AG10803 (cell line): ENCODE measurements at places on chromosomes 2 and 18.
A peak's percentile ranks its signal among the peaks of the same experiment; 100 is the strongest.

DNA sequence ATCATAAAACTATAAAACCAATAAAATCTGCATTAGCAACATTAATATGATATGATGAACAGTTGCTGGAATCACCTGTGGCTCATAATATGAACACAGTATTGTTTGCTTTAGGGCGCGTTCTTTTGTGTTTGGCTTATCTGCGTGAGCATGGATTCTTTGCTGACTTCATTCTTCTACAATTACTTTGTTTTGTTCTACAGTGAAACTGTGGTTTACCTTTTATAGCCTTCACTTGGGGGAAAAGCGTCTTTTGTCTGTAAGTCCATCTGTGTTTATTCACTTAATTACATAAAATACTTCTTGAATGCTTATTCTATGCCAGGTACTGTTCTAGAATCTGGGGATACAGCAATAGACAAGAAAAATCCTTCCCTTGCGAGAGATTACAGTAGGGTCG, 74.0 kb upstream of the SEC11C start:
- no peak for DNase-seq

DNA sequence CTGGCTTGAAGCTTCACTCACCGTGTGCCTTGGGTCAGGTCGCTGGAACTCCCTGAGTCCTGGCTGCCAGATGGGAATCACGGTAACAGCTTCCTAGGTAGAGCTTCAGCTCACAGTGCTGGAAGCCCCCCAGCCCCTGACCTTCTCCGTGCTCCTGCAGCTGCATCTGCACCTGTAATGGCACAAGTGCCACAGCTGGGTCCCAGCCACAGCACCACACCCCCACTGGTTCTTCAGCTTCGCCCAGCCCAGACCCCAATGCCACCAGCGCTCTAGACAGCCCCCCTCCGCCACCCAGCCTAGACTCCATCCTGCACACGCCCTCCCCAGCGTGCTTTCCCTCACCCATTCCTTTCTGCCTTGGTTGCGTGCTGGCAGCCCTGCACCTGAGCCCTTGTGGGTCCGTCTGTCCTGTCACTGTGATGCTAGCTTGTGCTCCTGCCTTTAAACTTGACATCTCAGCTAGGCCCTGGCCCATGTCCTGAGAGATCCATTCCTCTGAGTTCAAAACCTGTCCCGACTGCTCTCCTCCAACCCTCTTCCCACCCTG, 7.6 kb upstream of the ESPNL start:
- DNase-seq, result no peak

GRCh38 chr18:28961669-28962228, 784.8 kb upstream of the CDH2 start:
- DNase-seq, result peak; percentile 11

DNA sequence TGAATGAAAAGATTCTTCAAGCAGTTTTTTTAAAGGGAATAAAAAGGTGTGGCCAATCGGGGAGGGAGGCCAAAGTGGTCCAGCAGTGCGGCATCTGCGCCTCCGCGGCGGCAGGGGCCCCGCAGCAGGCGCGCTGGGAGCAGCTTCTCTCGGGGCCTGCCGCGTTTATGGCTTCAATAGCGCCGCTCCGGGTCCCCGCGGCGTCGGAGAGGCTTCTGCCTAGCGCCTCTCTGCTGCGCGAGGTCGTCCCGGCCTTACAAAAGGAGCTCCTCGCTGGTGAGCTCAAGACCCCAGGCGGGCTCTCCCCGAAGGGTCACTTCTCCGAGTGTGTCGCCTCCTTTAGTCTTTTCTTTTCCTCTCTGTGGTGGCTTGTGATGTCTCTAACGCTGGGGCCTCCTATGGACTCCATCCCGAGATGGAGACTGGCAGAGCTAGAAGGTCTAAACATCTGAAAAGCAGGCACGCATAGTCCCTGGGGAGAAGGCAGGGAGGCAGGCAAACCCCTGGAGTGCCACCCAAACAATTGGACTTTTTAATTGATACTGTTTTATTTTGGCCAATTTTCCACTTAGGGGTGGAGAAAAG, 67.1 kb downstream of the SUMO1 start:
- no peak for DNase-seq

- no peak for DNase-seq
Measured at GRCh38 chr2:165371356-165371755, 98.1 kb upstream of the CSRNP3 start.

- no peak for DNase-seq
Measured at GRCh38 chr2:179909845-179910734, 48.7 kb upstream of the ZNF385B start.

DNA sequence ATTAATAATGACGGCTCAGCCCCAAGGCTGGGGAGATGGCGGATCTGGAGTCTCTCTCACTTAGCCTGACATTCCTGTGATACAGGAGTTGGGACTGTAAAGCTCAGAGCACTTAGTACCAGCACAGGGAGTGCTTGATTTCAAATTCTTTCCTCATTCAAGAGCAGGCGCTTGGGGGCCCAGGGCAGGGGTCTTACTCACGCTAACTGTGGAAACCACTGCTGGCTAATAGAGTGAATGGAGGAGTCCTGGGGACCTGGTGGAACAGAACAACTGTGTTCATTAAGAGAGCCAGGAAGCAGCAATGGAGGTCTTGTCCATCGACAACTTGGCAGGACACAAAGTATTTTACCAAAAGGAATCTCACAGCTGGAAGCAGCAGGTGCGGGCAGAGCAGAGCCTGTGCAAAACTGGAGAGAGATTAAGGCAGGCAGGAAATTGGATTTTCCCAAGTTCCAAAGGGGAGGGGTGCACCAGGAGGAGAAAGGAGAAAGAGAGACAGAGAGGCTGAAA, 358.9 kb downstream of the TNS1 start:
- DNase-seq, result no peak

- DNase-seq, result peak; percentile 15
Measured at GRCh38 chr2:52117299-52117698, 1085.4 kb upstream of the NRXN1 start.

GRCh38 chr2:86048888-86049287, 56.8 kb downstream of the POLR1A start:
- no peak for DNase-seq

DNA sequence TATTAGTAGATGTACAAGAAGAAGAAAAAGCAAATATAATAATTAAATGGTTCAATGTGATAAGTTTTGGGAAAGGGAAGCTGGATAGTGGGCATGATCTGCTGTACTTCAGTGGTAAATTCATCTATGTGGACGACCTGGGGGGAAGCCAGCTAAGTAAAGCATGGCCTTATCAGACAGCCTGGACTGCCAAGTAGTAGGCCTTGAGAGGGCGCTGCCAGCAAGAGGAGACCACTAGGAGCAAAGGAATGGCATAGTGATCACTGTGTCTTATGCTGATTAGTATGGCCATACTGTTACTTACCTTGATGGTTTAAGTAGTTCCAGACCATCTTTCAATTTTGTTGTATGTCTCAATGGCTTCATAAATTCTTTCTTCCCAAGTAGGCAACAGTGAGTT, 287.6 kb downstream of the SETBP1 start:
- DNase-seq, result no peak

GRCh38 chr18:77896586-77897252, 647.1 kb downstream of the GALR1 start:
- no peak for DNase-seq

DNA sequence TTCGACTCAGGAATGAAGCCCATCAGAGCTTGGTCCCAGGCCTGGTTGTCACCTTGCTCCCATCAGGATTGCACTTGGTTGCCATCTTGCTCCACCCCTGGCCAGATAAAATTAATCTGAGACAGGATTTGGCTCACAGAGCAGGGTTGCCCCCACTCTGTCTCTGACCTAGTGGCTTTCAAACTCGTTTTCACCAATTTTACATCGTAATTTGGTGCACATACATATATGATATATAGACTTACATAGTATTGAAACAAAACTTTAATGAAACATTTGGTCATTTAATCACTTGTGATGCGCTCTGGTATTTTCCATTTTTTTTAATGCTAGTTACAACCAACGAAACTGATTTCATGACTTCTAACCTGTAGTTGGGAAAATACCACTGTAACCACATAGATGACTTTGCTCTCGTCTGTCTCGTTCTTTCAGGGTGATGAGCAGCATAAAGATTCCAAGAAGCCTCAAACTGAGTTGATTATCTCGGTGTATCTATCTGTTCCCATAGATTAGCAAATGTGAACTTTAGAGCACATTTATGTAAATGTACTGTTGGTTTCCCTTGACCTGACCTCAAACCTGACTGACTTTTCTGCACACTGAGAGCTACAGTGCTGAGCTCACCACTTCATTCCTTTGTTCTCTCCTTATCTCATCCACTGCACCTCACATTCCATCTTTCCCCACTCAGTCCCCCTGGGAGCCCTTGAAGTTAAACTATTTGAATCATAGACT, 30.5 kb upstream of the PLB1 start:
- DNase-seq, result peak; percentile 75

- DNase-seq, result no peak
Measured at GRCh38 chr2:43593254-43593653, 2.6 kb downstream of the THADA start.

- no peak for DNase-seq
Measured at GRCh38 chr2:218883491-218884490, 3.1 kb downstream of the WNT10A start.

DNA sequence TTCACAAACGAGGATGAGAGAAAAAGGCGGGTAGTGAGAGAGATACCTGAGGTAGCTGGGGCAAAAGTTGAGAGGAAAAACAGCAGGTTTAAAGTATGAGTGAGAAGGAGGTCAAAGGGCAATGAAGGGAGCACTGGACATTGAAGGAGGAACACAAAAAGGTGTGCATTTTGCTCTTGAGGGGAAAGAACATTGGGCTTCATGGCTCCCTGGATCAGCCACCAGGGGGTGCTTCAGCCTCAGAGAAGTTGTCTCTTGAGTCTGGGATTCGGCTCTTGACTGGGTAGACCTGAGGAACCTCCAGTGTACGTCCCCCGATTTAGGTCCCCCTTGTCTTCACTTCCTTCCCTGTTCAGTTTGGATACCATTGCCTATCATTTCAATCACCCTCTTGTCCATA, 128.5 kb downstream of the RAPGEF4 start:
- no peak for DNase-seq

DNA sequence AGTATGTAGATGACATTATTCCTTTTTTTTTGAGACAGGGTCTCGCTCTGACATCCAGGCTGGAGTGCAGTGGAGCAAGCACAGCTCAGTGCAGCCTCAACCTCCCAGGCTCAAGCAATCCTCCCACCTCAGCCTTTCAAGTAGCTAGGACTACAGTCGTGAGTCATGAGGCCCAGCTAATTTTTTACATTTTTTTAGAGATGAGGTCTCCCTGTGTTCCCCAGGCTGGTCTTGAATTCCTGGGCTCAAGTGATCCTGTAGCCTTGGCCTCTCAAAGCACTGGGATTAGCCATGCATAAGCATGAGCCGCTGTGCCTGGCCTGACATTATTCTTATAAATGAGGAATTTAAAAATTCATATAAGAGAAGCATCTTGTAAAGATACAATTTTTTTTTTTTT, 86.9 kb downstream of the FAM117B start:
- DNase-seq, result peak; percentile 29

GRCh38 chr2:12931186-12931844, 214.6 kb downstream of the TRIB2 start:
- peak; percentile 62 for DNase-seq

GRCh38 chr2:204871231-204871953, 326.1 kb downstream of the PARD3B start:
- peak; percentile 69 for DNase-seq

DNA sequence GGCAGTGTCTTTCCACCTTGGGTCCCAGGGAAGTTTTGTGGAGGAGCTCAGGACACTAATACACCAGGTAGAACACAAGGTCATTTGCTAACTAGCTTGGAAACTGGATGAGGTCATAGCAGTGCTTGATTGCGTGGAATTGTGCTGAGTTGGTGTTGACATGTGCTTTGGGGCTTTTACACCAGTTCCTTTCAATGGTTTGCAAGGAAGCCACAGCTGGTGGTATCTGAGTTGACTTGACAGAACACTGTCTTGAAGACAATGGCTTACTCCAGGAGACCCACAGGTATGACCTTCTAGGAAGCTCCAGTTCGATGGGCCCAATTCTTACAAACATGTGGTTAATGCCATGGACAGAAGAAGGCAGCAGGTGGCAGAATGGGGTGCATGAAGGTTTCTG, 5.9 kb downstream of the CTLA4 start:
- DNase-seq, result no peak

DNA sequence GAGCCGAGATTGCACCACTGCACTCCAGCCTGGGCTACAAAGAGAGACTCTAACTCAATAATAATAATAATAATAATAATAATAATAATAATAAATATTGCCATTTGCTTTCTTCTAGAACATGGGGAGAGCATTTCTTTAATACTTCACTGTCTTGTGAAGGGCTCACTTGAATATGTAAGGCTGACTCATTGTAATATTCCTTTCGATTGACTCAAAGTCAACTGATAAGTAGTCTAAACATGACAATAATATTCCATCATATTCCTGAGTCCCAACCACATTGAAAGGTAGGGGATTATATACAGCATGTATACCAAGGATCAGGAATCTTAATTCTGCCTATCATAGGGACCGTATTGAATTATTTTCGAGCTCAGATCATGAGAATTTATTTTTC, 949.2 kb downstream of the DSC3 start:
- DNase-seq, result no peak

DNA sequence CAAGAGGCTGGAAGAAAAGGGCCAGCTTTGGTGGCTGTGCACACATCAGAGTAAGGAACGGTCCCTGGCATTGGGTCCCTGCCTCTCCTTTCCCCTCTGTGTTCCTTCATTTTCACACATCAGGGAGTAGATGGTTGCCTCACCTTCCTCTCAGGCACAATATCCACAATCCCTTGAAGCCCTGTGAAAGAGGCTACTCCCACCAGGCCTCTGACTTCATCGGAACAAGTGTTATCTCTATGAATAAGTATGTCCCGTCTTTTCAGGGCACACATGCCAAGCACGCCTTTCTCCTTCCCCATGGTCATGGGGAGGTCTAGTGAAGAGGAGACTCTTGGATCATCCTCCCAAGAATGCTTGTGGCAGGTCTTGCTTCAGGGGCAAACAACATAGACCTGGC, 61.2 kb upstream of the LMAN1 start:
- no peak for DNase-seq

DNA sequence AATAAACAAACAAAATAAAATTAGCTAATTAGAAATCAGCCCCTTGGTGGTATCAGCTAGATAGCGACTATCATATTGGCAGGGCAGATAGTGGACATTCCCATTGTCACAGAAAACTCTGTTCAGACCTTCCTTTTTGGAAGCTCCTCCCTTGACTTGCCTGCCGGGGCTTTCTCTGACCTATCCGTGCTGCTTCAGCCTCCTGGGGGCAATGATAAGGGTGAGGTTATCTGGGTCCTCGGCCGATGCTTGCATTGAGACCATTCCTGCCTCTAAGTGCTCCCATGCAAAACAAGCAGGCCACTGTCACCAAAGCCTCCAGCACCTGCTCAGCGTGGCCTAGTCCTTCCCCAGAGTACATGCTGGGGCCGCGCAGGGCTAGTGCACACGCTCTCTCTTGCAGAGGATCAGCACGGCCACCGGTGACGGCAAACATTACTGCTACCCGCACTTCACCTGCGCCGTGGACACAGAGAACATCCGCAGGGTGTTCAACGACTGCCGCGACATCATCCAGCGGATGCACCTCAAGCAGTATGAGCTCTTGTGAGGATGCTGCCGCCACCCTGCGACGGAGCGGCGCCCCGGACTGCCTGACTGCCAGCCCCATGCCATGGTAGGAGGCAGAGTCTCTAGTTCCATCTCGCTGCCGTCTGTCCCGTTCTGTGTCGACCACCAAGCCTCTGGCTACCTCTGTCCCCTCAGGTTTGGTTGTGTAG, 27.4 kb downstream of the MPPE1 start:
- no peak for DNase-seq
